ENCODE measurements at places on chromosomes 13 and 19.

DNA sequence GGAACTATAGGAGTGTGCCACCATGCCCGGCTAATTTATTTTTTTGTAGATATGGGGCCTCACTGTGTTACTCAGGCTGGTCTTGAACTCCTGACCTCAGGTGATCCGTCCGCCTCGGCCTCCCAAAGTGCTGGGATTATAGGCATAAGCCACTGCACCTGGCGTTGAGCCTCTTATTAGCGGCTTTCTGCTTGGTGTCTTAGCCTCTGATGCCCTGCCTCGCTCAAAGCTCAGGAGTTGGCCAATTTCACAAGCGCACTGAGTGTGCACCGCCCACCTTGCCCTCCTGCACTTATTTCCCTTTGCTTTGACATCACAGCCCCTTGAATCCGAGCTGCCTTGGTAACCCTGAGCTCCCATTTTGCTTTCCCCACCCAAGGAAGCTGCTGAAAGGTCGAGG, 10.1 kb downstream of the YIPF2 start:
- H3K36me3 ChIP-seq = no peaks in the 10 kb centered on the region
- no peak overlapping the region for H3K27ac ChIP-seq
- H3K27me3 ChIP-seq = no peaks in the 10 kb centered on the region
- DNase-seq = no peak

DNA sequence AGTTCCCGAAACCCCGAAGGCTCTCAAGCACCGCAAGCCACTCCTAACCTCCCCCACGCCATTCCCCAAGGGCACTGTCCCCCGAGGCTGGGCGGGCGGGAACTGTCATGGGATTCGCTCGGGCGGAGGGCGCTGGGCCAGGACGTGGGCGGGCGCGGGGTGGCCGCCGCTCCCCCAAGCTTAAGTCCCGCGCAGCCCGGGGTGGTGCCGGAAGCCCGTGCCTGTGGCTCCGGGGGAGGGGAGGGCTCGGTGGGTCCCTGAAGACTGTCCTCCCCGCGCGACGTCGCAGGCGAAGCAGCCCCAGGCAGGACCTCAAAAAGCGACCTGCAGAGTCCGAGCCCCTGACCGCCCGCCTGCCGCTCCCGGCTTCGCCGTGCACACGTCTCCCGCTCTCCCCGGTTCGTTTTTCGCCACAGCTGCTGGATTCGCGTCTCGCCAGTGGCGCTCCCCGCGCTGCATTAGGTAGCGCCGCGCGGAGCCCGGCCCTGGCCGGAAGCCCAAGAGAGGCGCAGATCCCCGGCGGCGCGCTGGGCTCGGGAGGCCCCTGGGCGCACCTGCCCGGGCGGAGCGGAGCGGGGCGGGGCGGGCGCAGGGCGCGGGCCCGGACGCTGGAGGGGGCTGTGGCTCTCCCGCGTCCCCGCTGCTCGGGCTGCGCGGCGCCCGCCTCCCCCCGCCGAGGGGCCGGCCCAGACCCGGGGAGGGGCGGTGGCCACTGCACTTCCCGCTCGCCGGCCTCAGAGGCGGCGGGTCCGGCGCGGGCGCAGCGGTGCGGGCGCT, at the start of gene FARP1:
Gene FARP1 (plus strand): TSS at position 715 of the 777 bp plus-strand sequence. CDS start 70,149 bp downstream, outside the sequence.
- H3K27me3 ChIP-seq = no peaks in the 10 kb centered on the region
- H3K27ac ChIP-seq = peak within 1 kb of the TSS; percentile 53
- H3K36me3 ChIP-seq = no peaks in the 10 kb centered on the region
- DNase-seq = peak; percentile 88
- H3K4me3 ChIP-seq = peak within 1 kb of the TSS; percentile 98

- no peaks in the 10 kb centered on the region for H3K4me1 ChIP-seq
- H3K27me3 ChIP-seq = peaks cover 58% of the 10 kb centered on the region
- H3K27ac ChIP-seq = no peak overlapping the region
- DNase-seq = peak; percentile 38
- no peaks in the 10 kb centered on the region for H3K36me3 ChIP-seq
These were observed 495 bp downstream of the DCLK1 start for GRCh38 chr13:36130552-36131221.

GRCh38 chr19:10262771-10263170, 8.1 kb upstream of the ICAM1 start:
- H3K27me3 ChIP-seq = no peaks in the 10 kb centered on the region
- H3K4me1 ChIP-seq = no peaks in the 10 kb centered on the region
- H3K27ac ChIP-seq = no peak overlapping the region
- H3K36me3 ChIP-seq = no peaks in the 10 kb centered on the region
- no peak overlapping the region for H3K4me3 ChIP-seq

DNA sequence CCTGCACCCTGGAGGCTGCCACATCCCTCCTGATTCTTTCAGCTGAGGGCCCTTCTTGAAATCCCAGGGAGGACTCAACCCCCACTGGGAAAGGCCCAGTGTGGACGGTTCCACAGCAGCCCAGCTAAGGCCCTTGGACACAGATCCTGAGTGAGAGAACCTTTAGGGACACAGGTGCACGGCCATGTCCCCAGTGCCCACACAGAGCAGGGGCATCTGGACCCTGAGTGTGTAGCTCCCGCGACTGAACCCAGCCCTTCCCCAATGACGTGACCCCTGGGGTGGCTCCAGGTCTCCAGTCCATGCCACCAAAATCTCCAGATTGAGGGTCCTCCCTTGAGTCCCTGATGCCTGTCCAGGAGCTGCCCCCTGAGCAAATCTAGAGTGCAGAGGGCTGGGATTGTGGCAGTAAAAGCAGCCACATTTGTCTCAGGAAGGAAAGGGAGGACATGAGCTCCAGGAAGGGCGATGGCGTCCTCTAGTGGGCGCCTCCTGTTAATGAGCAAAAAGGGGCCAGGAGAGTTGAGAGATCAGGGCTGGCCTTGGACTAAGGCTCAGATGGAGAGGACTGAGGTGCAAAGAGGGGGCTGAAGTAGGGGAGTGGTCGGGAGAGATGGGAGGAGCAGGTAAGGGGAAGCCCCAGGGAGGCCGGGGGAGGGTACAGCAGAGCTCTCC, 6.9 kb upstream of the CEACAM5 start:
- DNase-seq = peak; percentile 5
- H3K36me3 ChIP-seq = no peaks in the 10 kb centered on the region
- no peak overlapping the region for H3K27ac ChIP-seq
- no peaks in the 10 kb centered on the region for H3K4me1 ChIP-seq
- H3K27me3 ChIP-seq = no peaks in the 10 kb centered on the region

DNA sequence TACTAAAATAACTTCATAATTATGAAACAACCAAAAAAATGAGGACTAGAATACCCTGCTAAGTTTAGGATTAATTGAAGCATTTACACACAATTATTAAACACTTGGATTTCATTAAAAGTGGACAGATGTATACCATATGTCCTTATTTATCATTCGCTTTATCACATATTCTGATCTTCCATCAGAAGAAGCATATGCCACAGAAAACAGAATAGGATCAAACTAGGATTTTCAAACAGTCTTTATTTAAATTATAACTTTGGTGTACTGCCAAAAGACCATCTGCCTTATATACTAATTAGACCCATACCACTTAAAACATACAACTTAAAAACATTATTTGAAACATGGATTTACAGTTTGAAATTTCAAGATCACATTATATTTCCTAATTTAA, 727.1 kb upstream of the KLHL1 start:
- no peak for DNase-seq
- H3K4me1 ChIP-seq = no peaks in the 10 kb centered on the region
- no peaks in the 10 kb centered on the region for H3K27me3 ChIP-seq
- H3K4me3 ChIP-seq = no peak overlapping the region
- no peak overlapping the region for H3K27ac ChIP-seq
- H3K36me3 ChIP-seq = no peaks in the 10 kb centered on the region

GRCh38 chr13:27012482-27013197, 159.0 kb downstream of the USP12 start:
- DNase-seq = peak; percentile 93
- no peak overlapping the region for H3K4me3 ChIP-seq
- H3K36me3 ChIP-seq = no peaks in the 10 kb centered on the region

- peaks cover 19% of the 10 kb centered on the region for H3K36me3 ChIP-seq
- H3K4me1 ChIP-seq = no peaks in the 10 kb centered on the region
- no peak overlapping the region for H3K27ac ChIP-seq
- H3K4me3 ChIP-seq = no peak overlapping the region
- no peak for DNase-seq
These were observed 39.0 kb downstream of the SMIM24 start for GRCh38 chr19:3441089-3441985.

GRCh38 chr19:33553530-33554310, 32.1 kb upstream of the PEPD start:
- no peak overlapping the region for H3K4me3 ChIP-seq
- 0 out of 2 replicates have a peak, but pooled peaks cover 9% of the 10 kb centered on the region for H3K27me3 ChIP-seq
- no peaks in the 10 kb centered on the region for H3K4me1 ChIP-seq
- H3K36me3 ChIP-seq = no peaks in the 10 kb centered on the region
- no peak overlapping the region for H3K27ac ChIP-seq

- no peaks in the 10 kb centered on the region for H3K27me3 ChIP-seq
- H3K4me3 ChIP-seq = peak overlapping the region; percentile 82
- peak; percentile 65 for DNase-seq
These were observed 851 bp downstream of the ZNF320 start for GRCh38 chr19:52896431-52897137.

- no peak overlapping the region for H3K4me3 ChIP-seq
- H3K36me3 ChIP-seq = peaks cover 8% of the 10 kb centered on the region
- H3K4me1 ChIP-seq = no peaks in the 10 kb centered on the region
These were observed 56.0 kb downstream of the STK24 start for GRCh38 chr13:98520674-98521449.

DNA sequence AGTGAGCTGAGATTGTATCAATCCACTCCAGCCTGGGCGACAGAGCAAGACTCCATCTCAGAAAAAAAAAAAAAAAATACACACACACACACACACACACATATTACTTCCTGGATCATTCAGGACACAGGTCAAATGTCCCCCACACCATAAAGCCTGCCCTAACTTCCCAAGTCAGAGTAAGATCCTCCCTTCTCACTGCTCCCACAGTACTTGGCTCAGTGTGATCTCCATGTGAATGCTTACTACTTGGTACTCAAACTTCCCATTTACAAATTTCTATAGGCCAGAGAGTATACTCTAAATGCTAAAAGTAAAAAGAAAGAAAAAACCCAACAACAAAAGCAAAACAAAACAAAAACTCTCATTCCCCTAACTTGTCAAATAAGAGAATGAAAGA, 386.8 kb downstream of the SLITRK6 start:
- no peaks in the 10 kb centered on the region for H3K27me3 ChIP-seq
- H3K4me1 ChIP-seq = no peaks in the 10 kb centered on the region
- no peak overlapping the region for H3K4me3 ChIP-seq
- no peaks in the 10 kb centered on the region for H3K36me3 ChIP-seq
- H3K27ac ChIP-seq = no peak overlapping the region
- no peak for DNase-seq

DNA sequence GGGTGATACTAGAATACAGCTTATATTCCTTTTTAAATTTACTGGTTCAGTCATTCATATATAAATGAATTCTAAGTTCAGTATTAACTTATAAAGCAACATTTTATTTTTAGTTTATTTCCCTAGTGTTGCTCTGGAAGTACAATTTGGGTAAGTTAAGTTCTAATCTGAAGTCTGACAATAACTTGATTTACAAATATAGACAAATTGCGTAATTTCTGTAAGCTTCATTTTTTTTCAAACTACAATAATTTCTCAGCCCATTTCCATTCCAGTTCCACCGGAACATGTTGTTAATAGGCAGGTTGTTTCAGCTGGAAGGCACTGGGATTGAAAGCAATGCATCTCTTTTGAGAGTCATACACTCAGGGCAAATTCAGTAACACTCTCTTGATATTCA, 2000.7 kb downstream of the OLFM4 start:
- no peak overlapping the region for H3K4me3 ChIP-seq
- H3K4me1 ChIP-seq = no peaks in the 10 kb centered on the region
- H3K27ac ChIP-seq = no peak overlapping the region
- H3K27me3 ChIP-seq = no peaks in the 10 kb centered on the region

DNA sequence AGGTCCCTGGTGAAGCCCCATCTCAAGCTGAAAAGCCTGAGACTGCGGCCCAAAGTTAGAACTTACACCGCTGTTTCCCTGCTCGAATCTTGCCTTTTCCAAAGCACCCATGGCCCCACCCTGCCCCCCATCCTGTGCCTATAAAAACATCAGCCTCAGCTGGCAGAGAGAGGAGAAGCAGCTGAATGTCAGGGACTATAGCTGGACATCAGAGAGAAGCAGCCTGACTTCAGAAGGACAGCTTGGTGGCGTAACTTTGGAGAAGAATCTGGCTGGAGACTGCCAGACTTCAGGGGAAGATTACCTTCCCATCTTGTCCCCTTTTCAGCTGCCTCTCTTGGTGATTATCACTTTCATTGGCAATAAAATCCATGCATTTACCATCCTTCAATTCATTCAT, 9.3 kb upstream of the RCBTB2 start:
- no peaks in the 10 kb centered on the region for H3K36me3 ChIP-seq
- no peak for DNase-seq
- no peak overlapping the region for H3K27ac ChIP-seq
- H3K27me3 ChIP-seq = no peaks in the 10 kb centered on the region
- H3K4me3 ChIP-seq = no peak overlapping the region
- no peaks in the 10 kb centered on the region for H3K4me1 ChIP-seq

- H3K27me3 ChIP-seq = no peaks in the 10 kb centered on the region
- H3K4me3 ChIP-seq = no peak overlapping the region
- peaks cover 81% of the 10 kb centered on the region for H3K4me1 ChIP-seq
- DNase-seq = peak; percentile 29
- no peaks in the 10 kb centered on the region for H3K36me3 ChIP-seq
These were observed 108.3 kb downstream of the POSTN start for GRCh38 chr13:37490176-37490779.

- no peaks in the 10 kb centered on the region for H3K27me3 ChIP-seq
- H3K4me1 ChIP-seq = no peaks in the 10 kb centered on the region
- no peak overlapping the region for H3K27ac ChIP-seq
- no peaks in the 10 kb centered on the region for H3K36me3 ChIP-seq
- peak; percentile 3 for DNase-seq
These were observed 140.2 kb downstream of the ZNF536 start for GRCh38 chr19:30512176-30513081.

DNA sequence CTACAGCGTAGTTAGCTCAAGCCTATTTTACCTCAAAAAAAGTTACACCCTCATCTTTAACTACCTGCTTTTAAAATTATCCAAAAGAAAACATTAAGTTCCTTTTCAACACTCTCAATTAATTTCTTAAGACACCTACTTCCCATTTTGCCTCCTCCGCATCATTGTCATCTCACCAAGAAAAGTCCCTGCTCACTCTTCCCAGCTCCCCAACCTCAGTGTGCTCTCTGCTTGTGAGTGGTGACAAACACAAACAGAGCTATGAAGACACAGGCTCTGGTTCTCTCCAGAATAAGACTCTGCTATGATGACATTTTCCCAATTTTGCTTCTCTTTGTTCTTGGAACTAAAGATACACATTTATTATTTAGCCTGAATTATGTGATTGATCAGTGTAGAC, 385.1 kb upstream of the HTR2A start:
- H3K27ac ChIP-seq = no peak overlapping the region
- peaks cover 2% of the 10 kb centered on the region for H3K4me1 ChIP-seq
- no peaks in the 10 kb centered on the region for H3K27me3 ChIP-seq

DNA sequence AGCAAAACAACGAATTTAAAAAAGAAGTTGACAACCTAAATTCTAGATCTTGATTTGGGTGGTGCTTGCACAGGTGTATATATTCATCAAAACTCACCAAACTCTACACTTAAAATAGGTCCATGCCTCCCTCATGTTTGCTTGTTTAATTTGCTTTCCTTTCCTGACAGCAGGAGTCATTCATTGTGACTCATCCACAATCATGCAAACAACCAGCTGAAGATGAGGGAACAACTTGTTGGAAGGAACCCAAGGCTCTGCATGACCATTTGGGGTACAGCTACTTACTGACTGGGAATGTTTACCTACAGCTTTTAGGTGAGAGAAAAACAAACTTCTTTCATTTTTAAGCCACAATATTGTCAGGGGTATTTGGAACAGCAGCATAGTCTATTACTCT, 96.6 kb downstream of the RXFP2 start:
- no peaks in the 10 kb centered on the region for H3K36me3 ChIP-seq
- H3K4me3 ChIP-seq = no peak overlapping the region
- 0 out of 2 replicates have a peak, but pooled peaks cover 6% of the 10 kb centered on the region for H3K4me1 ChIP-seq
- no peak overlapping the region for H3K27ac ChIP-seq
- peak; percentile 77 for DNase-seq

All from GM23248 (cell line).